ENCODE measurements at places on chromosomes 6 and 20. TPM values are rescaled to one million over a fixed set of nuclear protein-coding genes. Genes with fewer than 3 reads are reported as not detected.

DNA sequence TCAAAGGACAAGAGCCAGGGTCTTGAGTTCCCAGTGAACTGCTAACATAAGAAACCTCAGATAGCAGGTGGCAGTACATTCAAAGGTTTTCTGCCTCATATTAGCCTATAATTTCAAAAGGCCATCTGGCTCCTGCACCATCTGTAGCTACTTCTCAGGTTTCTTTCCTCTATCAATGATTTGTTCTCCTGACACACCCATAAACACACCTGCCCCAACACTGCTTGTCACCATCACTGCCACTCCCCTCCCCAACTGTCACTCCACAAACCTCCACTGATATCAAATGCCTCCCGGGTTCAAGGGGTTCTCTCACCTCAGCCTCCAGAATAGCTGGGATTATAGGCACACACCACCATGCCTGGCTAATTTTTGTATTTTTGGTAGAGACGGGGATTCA, 152.7 kb upstream of the SLC22A16 start:
- no peak overlapping the region for H3K27ac ChIP-seq
- DNase-seq, result no peak
- no peaks in the 10 kb centered on the region for H3K27me3 ChIP-seq
- no peak overlapping the region for H3K4me3 ChIP-seq

DNA sequence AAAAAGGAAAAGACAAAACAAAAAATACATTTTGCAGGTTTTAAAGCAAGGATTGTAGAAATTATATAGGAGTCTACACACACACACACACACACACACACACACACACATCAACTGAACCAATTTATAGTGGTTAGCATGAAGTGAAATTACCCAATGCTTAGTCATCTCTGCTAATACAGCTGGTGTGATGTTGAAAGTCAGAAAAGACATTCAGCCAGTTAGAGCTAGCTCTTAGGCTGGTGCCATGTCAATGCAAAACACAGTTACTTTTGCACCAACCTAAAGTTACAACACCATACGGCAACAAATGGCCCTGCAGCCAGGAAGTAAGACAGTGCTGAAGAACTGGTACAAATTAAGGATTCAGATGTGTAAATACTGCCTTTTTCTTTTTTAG, 15.2 kb downstream of the FAM210B start:
- peak overlapping the region; percentile 50 for H3K4me3 ChIP-seq
- peaks cover 50% of the 10 kb centered on the region for H3K36me3 ChIP-seq
- H3K27ac ChIP-seq, result peak overlapping the region; percentile 82
- peaks cover 32% of the 10 kb centered on the region for H3K4me1 ChIP-seq

- peaks cover 69% of the 10 kb centered on the region for H3K27me3 ChIP-seq
- no peak overlapping the region for H3K27ac ChIP-seq
- no peak overlapping the region for H3K4me3 ChIP-seq
- H3K36me3 ChIP-seq, result no peaks in the 10 kb centered on the region
These were observed 9.7 kb downstream of the TFAP2D start for GRCh38 chr6:50722829-50723554.

DNA sequence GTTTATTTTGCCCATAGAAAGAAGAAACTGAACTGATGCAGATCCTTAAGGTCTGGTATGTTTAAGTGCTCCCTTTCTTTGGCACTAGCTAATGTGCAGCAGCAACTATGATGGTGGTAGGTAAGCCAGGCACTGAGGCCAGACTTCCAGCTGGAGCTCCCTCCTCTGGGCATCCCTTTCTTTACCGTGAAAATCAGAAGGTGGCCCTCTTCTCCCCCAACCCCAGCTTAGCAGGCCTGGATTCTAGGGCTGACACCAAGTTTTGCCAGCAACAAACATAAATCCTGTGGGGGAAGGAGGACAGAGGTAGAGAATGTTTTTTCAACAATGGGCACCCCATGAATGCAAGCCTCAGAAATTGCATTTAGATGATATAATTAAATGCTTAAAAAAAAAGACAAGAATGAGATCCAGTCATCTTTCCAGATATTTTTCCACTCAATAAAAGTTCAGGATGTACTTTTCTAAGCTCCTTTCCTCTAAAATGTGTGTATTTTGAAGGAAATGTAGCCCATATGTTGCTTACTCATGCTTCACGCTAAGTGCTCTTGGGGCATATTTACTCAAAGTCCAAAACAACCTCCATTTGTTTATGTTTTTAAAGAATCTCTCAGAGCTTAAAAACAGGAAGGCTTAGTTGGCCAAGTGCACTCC, 123.9 kb upstream of the NXT1 start:
- H3K27ac ChIP-seq, result peak overlapping the region; percentile 93
- no peaks in the 10 kb centered on the region for H3K27me3 ChIP-seq
- H3K4me1 ChIP-seq, result peaks cover 35% of the 10 kb centered on the region
- H3K36me3 ChIP-seq, result no peaks in the 10 kb centered on the region
- DNase-seq, result no peak

- H3K27ac ChIP-seq, result no peak overlapping the region
- H3K27me3 ChIP-seq, result no peaks in the 10 kb centered on the region
- H3K4me3 ChIP-seq, result no peak overlapping the region
- no peaks in the 10 kb centered on the region for H3K4me1 ChIP-seq
- DNase-seq, result no peak
These were observed 307.1 kb upstream of the RSPO3 start for GRCh38 chr6:126811321-126811720.

DNA sequence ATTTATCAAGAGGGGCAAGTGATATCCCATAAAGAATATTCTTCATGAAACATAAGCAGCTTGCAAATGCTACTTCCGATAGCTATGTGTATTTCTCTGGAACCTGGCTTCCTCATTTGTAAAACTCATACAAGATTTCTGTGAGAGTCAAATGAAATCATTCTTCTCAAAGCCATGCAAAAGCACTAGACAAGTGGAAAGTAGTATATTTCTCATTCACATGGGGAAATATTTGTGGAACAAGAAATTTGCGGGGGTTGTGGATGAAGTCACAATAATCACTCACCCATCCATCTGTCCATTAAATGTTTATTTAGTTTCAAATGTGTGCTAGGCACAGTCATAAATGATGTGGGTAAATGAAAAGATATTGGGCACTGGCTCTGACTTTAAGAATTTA, 150.5 kb downstream of the IPCEF1 start:
- no peak overlapping the region for H3K27ac ChIP-seq
- peaks cover 76% of the 10 kb centered on the region for H3K36me3 ChIP-seq
- peaks cover 12% of the 10 kb centered on the region for H3K4me1 ChIP-seq
- no peaks in the 10 kb centered on the region for H3K27me3 ChIP-seq
- H3K4me3 ChIP-seq, result no peak overlapping the region

FAM217A gene
- polyA plus RNA-seq, result not detected

HLA-DMB gene
- polyA plus RNA-seq, result 510 TPM

RAMACL gene
- polyA plus RNA-seq, result 0.11 TPM

FAM184A gene
- not detected for polyA plus RNA-seq

OR2B6 gene
- not detected for polyA plus RNA-seq

SSR1 gene
- polyA plus RNA-seq, result 251 TPM

PDYN gene
- not detected for polyA plus RNA-seq

All from CD14-positive monocyte (primary cell).